ENCODE measurements at places on chromosomes 16 and 17.
A peak's percentile ranks its signal among the peaks of the same experiment; 100 is the strongest.

DNA sequence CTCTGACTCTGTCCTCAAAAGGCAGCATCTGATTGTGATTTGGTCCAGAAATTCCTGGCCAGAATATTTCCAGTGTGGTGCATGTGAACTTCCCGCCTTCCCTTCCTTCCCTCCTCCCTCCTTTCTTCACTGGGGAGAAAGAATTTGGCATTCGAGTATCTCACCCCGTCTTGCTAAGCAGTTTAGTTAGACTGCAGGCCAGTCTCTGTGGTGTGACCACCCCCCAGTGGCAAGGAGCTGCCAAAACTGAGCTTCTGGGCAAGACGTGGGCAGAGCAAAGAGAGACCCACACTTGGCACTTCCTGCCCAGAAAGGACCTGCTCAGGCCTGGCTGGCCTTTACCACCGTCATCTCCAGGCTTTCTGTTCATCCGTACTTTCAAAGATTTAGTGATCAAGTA, 36.4 kb downstream of the SNX20 start:
- peak; percentile 35 for DNase-seq

- DNase-seq = peak; percentile 68
Observed at GRCh38 chr17:2170023-2170422, 115.1 kb downstream of the HIC1 start.

- peak; percentile 22 for DNase-seq
Observed at GRCh38 chr17:79842656-79843473, 3.6 kb upstream of the CBX4 start.

DNA sequence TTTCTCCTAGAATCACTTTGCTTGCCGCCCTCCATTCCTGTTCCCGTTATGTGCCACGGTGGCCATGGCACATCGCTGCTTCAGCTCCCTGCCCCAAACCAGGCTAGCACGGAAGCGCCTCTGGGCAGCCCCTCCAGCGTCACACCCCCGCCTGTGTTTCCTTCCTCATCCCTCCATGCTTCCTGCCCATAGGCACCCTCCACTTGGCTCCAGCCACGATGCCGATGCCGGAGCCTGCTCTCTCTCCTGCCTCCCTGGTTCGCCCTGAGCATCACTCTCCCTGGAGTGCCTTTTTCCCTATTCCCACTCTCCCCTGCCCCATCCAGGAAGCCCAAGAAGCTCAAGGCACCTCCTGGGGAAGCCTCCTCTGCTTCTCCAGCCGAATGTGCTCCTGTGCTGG, 3.2 kb upstream of the ARHGAP23 start:
- no peak for DNase-seq

DNA sequence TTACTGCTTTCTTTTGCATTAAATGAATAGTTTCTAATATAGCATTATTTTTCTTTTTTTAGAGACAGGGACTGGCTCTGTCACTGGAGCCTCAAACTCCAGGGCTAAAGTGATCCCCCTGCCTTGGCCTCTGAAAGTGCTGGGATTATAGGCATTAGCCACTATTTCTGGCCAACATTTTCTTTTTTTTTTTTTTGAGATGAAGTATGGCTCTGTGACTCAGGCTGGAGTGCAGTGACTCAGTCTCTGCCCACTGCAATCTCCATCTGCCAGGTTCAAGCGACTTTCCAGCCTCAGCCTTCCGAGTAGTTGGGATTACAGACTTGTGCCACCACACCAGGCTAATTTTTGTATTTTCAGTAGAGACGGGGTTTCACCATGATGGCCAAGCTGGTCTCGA, 2.0 kb upstream of the DUXB start:
- no peak for DNase-seq

DNA sequence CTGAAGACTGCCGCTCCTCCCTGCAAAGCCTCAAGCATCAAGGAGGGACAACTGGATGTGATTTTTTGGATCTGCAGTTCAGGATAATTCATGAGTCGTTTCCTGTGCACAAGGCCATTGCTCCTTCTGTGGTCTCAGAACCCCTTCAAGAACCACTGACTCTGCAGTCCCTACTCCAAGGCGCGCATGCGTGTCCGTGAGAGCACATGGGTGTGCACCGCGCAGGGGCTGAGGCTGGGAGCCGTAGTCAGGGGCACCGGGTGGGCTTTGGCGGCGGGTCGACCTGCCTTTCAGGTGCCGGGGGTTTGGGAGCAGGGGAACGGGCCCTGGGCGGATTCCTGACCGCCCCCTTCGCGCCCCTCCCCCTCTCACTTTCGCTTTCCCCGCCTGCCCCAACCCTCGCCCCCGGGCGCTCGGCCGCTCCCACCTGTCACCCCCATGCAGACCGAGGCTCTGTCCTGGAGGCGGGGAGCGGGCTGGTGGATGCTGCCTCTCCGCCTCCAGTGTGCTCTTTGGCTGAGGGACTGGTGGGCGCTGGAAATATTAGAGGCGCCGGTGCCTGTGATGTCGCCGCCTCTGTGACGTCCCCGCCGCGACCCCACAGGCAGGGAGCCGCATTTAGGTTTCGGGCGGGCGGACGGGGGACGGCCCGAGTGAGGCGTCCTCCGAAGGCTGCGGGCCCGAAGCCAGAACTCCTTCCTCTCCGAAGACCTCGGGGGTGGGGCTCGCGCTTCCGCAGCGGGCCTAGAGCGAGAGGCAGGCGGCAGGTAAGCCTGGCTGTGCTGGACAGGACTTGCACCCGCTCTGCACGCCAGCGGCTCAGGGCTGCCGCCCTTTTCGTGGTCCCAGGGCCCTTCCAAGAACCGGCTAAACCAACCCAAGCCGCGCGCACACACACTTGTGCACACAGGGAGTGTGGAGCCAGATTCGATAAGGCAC, at the start of gene SPATA32:
SPATA32 (minus strand) TSS at position 518 of the 939 bp plus-strand sequence; CDS start at position 440, 78 bp downstream.
- DNase-seq = peak; percentile 73

DNA sequence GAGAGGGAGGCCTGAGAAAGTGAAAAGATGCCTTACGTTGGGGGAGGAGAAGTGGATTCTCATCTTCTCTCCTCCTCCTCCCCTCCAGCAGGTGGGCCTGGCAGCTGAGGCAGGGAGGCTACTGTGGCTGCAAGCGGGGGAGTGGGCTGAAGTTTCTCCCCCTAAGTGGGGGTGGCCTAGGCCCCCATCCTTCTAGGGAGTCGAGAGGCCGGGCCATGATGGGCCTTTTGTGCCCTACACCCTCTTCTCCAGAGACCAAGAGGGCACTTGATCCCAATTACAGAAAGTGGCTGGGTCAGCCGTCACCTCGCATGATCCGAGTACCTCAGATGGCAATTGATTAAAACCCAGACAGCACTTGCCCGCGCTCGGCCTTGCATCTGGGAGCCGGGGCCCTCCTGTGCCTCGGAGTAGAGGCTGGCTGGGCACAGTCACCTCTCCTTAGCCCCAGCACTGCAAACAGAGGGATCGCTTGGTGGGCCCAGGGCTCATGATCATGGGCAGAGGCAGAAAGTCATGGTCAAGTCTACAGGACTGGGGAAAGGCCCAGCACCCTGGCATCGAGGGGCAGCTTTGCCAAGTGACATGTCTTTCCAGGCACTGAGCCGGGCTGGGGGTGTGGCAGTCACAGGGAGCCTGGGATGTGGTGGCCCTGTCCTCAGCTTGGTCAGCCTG, 78.3 kb downstream of the IRX5 start:
- DNase-seq = no peak

- no peak for DNase-seq
Observed at GRCh38 chr17:39063681-39064069, 87.8 kb downstream of the PLXDC1 start.

DNA sequence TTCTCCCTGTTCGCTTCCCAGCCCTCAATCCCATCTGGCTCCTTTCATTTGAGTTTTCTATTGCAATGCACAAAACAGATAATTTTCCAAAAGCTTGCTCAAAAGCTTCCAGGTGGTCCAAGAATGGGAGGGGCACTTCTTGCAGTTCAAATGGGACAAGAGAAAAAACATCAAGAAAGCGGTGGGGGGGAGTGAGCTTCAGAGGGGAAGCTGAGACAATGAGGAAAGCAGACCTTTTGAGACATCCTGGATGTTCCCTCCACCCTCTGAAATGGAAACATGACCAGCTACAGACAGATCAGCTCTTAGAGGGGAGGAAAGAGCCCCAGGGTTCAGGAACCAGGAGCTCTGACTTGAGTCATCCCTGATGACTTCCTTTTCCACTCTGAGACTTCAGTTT, 368.2 kb downstream of the SLC39A11 start:
- DNase-seq = no peak

GRCh38 chr17:4881761-4882555, 17.4 kb upstream of the C17orf107 start:
- peak; percentile 85 for DNase-seq

DNA sequence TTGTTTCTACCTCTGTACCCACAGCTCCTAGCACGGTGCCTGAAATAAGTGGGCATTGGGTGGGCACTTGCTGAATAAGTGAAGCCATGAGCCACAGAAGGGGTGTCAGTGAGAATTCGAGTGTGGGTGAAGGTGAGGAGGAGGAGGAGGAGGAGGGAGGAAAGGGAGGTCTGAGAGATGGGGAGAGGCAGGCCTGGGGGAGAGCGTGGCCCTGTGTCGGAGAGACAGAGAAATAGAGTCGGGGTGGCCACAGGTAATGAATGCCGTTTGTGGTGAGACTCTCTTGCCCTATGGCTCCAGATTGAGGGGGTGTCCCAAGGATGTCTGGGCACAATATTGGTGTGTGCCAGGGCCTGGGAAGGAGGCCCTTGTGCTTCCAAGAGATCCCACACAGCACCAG, 49.2 kb downstream of the SDK2 start:
- DNase-seq = no peak

DNA sequence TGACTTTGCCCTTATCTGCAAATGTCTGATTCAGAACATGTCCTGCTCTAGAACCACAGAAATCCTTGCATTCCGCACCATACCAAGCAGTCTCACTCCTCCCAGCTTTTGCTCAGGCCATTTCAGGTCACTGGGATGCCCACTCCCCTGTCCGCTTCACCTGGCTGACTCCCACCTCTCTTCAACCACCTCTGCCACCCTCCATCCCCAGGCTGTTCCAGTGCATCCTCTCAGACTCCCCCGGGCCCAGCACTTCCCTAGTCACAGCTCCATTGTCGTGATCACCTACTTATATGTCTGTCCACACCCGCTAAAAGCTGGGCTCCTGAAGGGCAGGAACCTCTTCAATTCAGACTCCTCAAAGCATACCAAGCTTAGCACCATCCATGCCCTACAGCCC, 58.4 kb upstream of the CDH5 start:
- no peak for DNase-seq

All from WTC11 (cell line).